Body of pancreas (tissue), 4 donors: ENCODE measurements at places on chromosomes 3 and 15.
A peak's percentile ranks its signal among the peaks of the same experiment; 100 is the strongest.

- H3K36me3 ChIP-seq: no peaks in the 10 kb centered on the region
- H3K27ac ChIP-seq: no peak overlapping the region
- DNase-seq: no peak
- H3K27me3 ChIP-seq: no peaks in the 10 kb centered on the region
- no peaks in the 10 kb centered on the region for H3K4me1 ChIP-seq
Measured at GRCh38 chr3:8882642-8883041, 80.6 kb downstream of the RAD18 start.

GRCh38 chr3:127822682-127823425 is 539 bp upstream of the MGLL start:
- no peaks in the 10 kb centered on the region for H3K27me3 ChIP-seq
- peak; percentile 28 for DNase-seq
- peaks cover 38% of the 10 kb centered on the region for H3K4me1 ChIP-seq
- H3K27ac ChIP-seq: peak overlapping the region; percentile 34

DNA sequence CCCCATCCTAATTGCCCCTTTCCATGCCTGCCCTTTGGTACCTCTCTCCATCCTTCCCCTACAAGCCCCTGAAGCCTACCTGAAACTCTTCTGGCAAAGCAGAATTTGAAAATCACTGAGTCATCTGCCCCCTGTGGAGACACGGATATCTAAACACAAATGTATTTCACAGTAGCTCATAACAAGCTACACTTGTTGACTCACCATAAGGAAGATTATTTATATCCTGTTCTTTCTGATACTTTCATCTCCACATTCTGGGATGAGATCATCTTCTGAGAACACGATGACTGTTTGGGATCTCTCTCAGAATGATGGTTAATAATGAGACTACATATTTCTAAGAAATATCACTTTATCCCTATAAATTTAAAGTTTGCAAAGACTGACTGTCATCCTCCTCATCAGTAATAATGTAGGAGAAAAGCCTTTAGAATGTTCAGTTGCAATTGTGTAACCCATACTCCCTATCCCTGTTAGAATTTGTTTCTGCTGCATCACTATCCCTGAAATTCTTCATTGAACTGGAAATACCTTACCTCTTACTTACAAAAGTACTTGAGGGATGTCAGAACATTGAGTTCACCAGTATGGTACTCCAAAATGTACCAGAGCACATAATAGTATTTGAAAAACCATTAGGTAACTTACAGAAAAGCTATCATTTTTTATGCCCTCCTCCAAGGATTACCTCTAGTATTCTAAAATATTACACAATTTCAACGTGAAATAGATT is 116.1 kb upstream of the IL12A start:
- no peaks in the 10 kb centered on the region for H3K36me3 ChIP-seq
- no peaks in the 10 kb centered on the region for H3K4me1 ChIP-seq
- H3K27ac ChIP-seq: no peak overlapping the region
- DNase-seq: no peak
- no peaks in the 10 kb centered on the region for H3K27me3 ChIP-seq

GRCh38 chr3:144058713-144059112 is 87.1 kb downstream of the DIPK2A start:
- no peak overlapping the region for H3K27ac ChIP-seq
- no peaks in the 10 kb centered on the region for H3K27me3 ChIP-seq
- no peaks in the 10 kb centered on the region for H3K36me3 ChIP-seq
- H3K4me3 ChIP-seq: no peak overlapping the region

GRCh38 chr3:30324587-30324986 is 281.8 kb upstream of the TGFBR2 start:
- peaks cover 4% of the 10 kb centered on the region for H3K4me1 ChIP-seq
- no peak for DNase-seq
- no peaks in the 10 kb centered on the region for H3K36me3 ChIP-seq
- H3K27me3 ChIP-seq: no peaks in the 10 kb centered on the region
